ENCODE measurements at places on chromosomes 6 and 20.

GRCh38 chr6:125138083-125138482 lies 15.5 kb upstream of the TPD52L1 start:
- no peak overlapping the region for H3K4me3 ChIP-seq
- no peaks in the 10 kb centered on the region for H3K36me3 ChIP-seq
- no peak overlapping the region for H3K27ac ChIP-seq
- DNase-seq: no peak

GRCh38 chr6:19362396-19362795 lies 474.8 kb upstream of the ID4 start:
- no peaks in the 10 kb centered on the region for H3K4me1 ChIP-seq
- no peaks in the 10 kb centered on the region for H3K36me3 ChIP-seq
- no peak for DNase-seq

DNA sequence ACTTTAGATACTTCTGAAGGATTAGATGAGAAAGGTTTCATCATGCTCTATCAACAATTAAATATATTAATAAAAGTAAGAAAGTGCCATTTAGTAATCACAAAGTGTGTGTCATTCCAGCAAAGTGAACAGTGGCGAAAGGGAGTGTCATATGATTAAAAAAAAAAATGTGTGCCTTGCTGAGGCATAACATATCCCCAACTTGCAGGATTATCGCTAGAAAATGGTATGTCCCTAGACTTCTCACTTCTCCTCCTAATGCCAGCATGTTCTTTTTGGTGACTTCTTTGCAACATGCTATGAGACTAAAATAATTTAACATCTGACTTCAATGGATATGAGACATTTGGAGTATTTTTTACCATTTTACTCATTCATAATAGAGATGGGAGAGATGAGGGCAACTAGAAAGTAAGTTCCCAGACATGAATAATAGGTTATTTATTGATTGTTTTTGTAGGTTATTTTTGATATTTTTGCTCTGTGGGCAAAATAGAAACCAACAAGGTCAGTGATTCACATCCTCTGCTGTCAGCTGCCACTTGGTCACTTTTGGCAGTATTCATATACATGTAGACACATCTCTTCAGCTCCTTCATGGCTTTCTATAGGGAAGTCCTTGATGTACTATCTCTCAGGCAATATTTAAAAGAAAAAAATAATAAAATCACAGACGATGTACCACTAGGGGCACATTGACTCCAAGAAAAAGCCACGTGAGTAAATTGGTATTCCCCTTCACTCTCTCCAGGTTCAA lies 370.1 kb downstream of the BMP2 start:
- no peak for DNase-seq
- H3K4me1 ChIP-seq: no peaks in the 10 kb centered on the region

- no peaks in the 10 kb centered on the region for H3K27me3 ChIP-seq
- H3K4me1 ChIP-seq: peaks cover 15% of the 10 kb centered on the region
- H3K36me3 ChIP-seq: no peaks in the 10 kb centered on the region
- peak overlapping the region; percentile 83 for H3K27ac ChIP-seq
- H3K4me3 ChIP-seq: peak overlapping the region; percentile 25
Observed at GRCh38 chr6:107495971-107496370, 6.1 kb downstream of the SOBP start.

GRCh38 chr6:7960848-7961247 lies 50.3 kb upstream of the TXNDC5 start:
- H3K36me3 ChIP-seq: no peaks in the 10 kb centered on the region
- DNase-seq: no peak
- H3K27me3 ChIP-seq: no peaks in the 10 kb centered on the region
- no peak overlapping the region for H3K27ac ChIP-seq
- H3K4me3 ChIP-seq: no peak overlapping the region

GRCh38 chr6:168158980-168159349 lies 80.0 kb upstream of the FRMD1 start:
- H3K27ac ChIP-seq: no peak overlapping the region
- no peak overlapping the region for H3K4me3 ChIP-seq
- H3K4me1 ChIP-seq: no peaks in the 10 kb centered on the region
- no peaks in the 10 kb centered on the region for H3K27me3 ChIP-seq
- DNase-seq: no peak

DNA sequence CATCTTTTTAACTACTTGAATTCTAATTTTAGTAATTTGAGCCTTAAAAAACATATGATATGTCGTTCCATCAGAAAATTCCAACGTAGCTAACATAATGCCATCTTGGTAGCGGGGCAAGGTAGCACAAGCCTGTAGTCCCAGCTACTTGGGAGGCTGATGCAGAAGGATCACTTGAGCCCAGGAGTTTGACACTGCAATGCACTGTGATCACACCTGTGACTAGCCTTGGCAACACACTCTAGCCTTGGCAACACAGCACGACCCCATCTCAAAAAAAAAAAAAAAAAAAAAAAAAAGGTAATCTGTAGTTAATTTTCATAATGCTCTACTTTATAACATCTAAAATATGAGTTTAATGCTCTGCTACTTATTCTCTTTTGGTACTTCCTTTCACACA lies 6.7 kb downstream of the BCLAF1 start:
- peaks cover 10% of the 10 kb centered on the region for H3K36me3 ChIP-seq
- no peak overlapping the region for H3K27ac ChIP-seq
- peak overlapping the region; percentile 11 for H3K4me3 ChIP-seq
- no peaks in the 10 kb centered on the region for H3K27me3 ChIP-seq
- DNase-seq: no peak

DNA sequence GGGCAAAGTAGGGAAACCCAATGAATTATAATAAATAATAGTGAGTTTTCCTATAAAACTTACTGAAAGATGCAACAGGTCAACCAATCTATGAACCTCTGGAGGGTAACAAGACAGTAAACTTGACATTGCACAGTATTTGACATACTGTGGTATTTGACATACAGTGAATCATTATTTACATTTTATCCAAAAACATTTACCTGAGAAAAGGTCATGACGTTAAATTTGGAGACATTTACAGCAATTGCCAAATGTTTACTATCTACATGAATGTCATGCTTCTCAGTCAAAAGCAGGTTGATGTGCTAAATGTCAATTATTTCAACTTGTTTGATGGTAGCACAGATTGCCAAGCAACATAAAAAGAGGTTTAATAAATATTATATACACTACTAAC lies 35.8 kb upstream of the NOX3 start:
- no peak overlapping the region for H3K27ac ChIP-seq
- no peaks in the 10 kb centered on the region for H3K36me3 ChIP-seq
- DNase-seq: no peak
- H3K27me3 ChIP-seq: no peaks in the 10 kb centered on the region
- H3K4me3 ChIP-seq: no peak overlapping the region

- no peak overlapping the region for H3K4me3 ChIP-seq
- no peaks in the 10 kb centered on the region for H3K36me3 ChIP-seq
- no peak overlapping the region for H3K27ac ChIP-seq
- H3K4me1 ChIP-seq: no peaks in the 10 kb centered on the region
- DNase-seq: no peak
- H3K27me3 ChIP-seq: no peaks in the 10 kb centered on the region
Observed at GRCh38 chr6:110341663-110342596, 16.2 kb downstream of the METTL24 start.

- H3K4me1 ChIP-seq: no peaks in the 10 kb centered on the region
- H3K27me3 ChIP-seq: no peaks in the 10 kb centered on the region
- DNase-seq: peak; percentile 49
- no peak overlapping the region for H3K27ac ChIP-seq
- H3K36me3 ChIP-seq: no peaks in the 10 kb centered on the region
Observed at GRCh38 chr20:63319164-63320040, 26.4 kb downstream of the COL20A1 start.

GRCh38 chr6:17629824-17630510 lies 29.9 kb downstream of the FAM8A1 start:
- peaks cover 4% of the 10 kb centered on the region for H3K4me1 ChIP-seq
- no peak overlapping the region for H3K4me3 ChIP-seq
- H3K27me3 ChIP-seq: no peaks in the 10 kb centered on the region
- peaks cover 34% of the 10 kb centered on the region for H3K36me3 ChIP-seq

DNA sequence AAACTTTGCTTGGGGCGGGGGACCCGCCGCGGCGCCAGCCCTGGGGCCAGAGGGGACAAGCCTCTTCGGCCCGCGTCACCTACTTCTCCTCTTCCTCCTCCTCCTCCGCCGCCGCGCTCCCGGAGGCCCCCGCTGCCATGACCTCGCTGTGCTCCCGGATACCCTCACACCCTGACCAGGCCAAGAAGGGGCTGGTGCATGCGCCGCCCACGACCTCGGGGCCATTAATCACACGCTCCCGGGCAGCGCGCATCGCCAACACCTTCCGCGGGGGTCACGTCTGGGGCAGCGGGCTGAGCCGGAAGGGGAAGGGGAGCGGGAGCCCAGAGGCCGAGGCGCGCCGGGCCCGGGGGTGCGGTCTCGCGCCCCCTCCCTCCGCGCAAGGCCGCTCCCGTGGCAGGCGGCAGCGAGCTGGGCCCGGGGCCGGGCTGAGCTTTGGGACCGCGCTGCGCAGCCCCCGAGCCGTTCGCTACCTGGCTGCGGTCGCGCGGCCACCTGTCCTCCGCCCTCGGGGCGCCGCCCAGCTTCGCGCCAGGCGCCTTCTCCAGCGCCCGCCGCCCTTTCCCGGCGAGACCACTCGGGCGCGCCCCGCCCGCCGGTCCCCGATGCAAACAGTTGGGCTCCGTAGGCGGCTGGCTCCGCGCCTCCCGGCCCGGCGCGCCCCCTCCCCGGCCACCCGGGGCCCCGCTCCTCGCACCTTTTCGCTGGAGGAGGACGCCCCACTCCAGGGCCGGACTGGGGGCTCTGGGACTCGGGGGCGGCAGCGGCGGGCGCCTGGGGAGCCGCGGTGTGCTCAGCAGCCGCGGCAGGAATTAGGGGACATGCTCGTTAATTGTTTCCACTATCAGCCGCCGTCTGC lies 575 bp upstream of the CNR1 start:
- no peaks in the 10 kb centered on the region for H3K36me3 ChIP-seq
- H3K27me3 ChIP-seq: peaks cover 17% of the 10 kb centered on the region
- H3K4me3 ChIP-seq: peak overlapping the region; percentile 81

- H3K27ac ChIP-seq: no peak overlapping the region
- no peaks in the 10 kb centered on the region for H3K27me3 ChIP-seq
- peaks cover 38% of the 10 kb centered on the region for H3K36me3 ChIP-seq
- no peak overlapping the region for H3K4me3 ChIP-seq
Observed at GRCh38 chr6:36688739-36689075, 8.9 kb upstream of the RAB44 start.

DNA sequence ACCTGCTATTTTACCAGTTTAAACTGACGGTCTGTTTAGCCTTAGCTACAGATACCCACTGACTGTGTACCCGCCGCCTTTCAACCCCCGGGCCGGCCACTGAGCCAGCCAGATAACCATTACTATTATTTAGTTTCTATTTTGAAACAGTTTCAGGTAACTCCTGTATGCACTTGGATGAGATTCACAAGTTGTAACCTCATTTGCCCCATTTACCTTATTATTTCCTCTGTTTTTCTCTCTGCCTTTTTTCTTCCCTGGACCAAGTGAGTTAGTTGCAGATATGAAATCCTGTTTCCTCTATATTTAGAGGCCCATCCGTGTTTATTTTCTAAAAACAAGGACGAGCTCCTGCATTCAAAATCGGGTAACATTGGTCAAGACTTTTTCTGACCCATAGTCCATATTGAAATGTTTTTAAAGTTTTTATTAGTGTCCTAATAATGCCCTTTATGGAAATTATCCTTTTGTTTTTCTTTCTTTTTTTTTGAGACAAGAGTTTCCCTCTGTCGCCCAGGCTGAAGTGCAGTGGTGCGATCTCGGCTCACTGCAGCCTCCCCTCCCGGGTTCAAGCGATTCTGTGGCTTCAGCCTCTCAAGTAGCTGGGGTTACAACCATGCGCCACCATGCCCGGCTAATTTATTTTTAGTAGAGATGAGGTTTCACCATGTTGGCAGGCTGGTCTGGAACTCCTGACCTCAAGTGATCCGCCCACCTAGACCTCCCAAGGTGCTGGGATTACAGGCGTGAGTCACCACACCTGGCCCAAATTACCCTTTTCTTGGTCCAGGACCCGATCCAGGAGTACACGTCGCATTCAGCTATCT lies 767 bp downstream of the AP5S1 start:
- no peak for DNase-seq
- peak overlapping the region; percentile 97 for H3K27ac ChIP-seq
- H3K4me3 ChIP-seq: peak overlapping the region; percentile 65
- H3K4me1 ChIP-seq: peaks cover 3% of the 10 kb centered on the region

DNA sequence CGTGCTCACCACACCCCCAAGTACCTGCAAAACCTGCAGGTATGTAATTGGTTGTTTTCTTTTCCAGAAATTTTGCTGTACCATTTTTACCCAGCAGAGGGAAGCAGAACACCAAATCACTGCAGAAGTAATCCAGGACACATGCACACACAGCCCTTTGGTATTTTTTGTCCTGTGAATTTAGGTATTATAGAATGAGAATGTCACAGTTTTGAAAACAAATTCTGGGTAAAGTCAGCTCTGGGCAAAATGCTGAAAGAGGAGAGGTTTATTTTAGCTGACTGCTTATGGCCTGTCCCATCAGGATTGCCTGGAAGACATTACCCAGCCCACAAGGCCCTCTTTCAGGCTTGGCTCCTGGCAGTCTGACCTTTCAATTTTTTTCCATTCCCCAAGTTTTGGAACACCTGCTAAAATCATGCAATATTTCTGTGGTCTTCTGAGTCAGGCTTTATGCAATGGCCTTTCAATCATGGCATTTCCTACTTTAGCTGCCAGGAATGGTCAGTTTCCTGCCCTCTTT lies 3.5 kb upstream of the EFHC1 start:
- H3K27ac ChIP-seq: peak overlapping the region; percentile 40
- H3K36me3 ChIP-seq: no peaks in the 10 kb centered on the region
- H3K27me3 ChIP-seq: no peaks in the 10 kb centered on the region
- no peak overlapping the region for H3K4me3 ChIP-seq

- peak overlapping the region; percentile 37 for H3K27ac ChIP-seq
- no peak for DNase-seq
- peaks cover 10% of the 10 kb centered on the region for H3K4me1 ChIP-seq
- H3K4me3 ChIP-seq: no peak overlapping the region
- no peaks in the 10 kb centered on the region for H3K36me3 ChIP-seq
Observed at GRCh38 chr20:45918779-45919537, 7.0 kb upstream of the PLTP start.

DNA sequence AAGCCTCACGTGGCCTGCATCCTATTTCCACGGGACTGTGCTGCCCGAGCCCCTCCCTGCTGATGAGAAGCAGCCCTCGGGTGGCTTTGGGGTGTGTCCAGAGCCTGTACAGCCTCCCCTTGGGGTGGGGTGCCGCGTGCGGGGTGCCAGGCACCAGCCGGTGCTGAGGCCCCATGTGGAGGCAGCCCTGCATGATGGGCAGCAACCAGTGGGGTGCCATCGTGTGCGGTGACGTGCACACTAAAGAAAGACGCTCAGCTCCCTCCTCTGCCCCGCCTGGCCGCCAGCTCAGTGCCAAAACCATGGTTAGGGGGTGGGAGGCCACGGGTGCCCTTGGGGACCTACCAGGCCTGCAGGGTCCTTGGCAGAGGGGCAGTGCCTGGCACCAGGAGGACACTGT lies 26.2 kb downstream of the NTSR1 start:
- H3K27me3 ChIP-seq: no peaks in the 10 kb centered on the region
- H3K27ac ChIP-seq: no peak overlapping the region
- DNase-seq: no peak

DNA sequence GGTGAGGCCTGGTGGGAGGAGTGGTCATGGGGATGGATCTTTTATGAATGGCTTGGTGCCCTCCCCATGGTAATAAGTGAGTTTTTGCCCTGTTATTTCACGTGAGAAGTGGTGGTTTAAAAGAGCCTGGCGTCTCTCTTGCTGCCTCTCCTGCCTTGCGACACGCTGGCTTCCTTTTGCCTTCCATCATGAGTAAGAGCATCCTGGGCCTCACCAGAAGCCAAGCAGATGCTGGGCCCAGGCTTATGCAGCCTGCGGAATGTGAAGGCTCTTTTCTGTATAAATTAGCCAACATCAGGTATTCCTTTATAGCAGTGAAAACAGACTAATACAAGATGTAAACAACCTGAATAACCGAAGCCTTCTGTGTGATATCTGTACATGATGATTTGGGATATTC lies 27.6 kb downstream of the VTA1 start:
- no peak overlapping the region for H3K27ac ChIP-seq
- H3K4me3 ChIP-seq: no peak overlapping the region
- DNase-seq: no peak
- H3K4me1 ChIP-seq: no peaks in the 10 kb centered on the region
- peaks cover 26% of the 10 kb centered on the region for H3K36me3 ChIP-seq
